Upper lobe of left lung (tissue), 6 donors: ENCODE measurements at places on chromosomes 3 and 15.

DNA sequence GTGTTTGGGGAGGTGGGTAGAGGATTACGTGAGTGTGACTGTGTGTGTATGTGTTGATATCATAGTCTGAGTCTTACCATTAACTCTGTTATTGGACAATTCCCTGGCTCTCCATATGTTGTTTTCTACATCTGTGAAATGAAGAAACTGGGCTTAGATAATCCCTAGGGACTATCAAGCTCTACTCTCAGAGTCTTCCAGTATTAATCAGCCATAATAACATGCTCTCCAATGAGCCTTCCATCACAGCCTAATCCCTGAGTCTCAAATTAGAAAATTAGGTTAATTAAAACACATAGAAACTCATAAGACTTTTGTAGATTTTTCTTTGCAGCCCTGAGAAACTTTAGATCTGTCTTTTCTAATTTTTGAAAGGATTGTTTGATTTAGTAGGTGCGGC lies 404.2 kb upstream of the RARB start:
- DNase-seq: no peak

- DNase-seq: no peak
Measured at GRCh38 chr3:46021516-46021915, 5.8 kb downstream of the XCR1 start.

DNA sequence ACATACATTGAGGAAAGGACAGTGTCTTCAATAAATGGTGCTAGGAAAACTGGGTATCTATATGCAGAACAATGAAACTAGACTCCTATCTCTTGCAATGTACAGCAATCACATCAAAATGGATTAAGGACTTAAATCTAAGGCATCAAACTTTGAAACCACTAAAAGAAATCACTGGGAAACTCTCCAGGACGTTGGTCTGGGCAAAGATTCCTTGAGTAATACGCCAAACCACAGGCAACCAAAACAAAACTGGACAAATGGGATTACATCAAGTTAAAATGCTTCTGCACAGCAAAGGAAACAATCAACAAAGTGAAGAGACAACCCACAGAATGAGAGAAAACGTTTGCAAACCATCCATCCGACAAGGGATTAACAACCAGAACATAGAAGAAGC lies 14.5 kb downstream of the LAMP3 start:
- no peak for DNase-seq

DNA sequence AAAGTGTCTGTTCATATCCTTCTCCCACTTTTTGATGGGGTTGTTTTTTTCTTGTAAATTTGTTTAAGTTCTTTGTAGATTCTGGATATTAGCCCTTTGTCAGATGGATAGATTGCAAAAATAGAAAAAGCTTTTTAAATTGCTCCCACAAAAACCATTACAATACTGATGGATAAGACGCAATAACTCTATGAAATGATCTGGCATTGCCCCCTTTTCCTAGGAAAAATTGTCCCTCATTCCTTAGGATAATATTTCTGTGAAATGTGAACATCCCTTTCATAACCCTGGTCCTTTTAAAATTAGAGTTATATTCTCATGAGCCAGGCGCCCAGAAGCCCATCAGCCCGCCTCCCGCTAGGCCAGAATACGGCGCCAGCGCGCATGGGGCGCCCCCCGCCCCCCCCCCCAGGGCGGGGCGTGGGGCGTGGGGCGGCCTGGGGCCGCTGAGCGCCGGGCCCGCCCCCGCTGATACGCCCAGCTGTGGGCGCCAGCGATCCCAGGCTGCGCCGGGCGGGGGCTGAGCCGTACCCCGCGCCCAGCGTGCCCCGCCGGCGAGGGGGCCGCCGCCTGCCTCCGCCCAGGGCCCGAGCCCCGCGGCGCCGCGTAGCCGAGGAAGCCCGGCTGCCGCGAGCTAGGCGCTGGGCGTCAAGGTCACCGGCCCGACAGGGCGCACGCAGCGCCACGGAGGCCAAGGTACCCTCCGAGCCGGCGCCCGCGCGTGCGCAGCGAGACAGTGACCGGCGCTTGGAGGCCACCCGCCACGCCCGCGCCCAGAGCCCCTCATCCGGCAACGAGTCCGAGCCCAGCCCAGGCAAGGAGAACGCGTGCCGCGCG lies 11.1 kb upstream of the ROPN1B start:
- DNase-seq: peak; percentile 76

GRCh38 chr15:90343302-90343790 lies 8.7 kb upstream of the ZNF774 start:
- no peak for DNase-seq

DNA sequence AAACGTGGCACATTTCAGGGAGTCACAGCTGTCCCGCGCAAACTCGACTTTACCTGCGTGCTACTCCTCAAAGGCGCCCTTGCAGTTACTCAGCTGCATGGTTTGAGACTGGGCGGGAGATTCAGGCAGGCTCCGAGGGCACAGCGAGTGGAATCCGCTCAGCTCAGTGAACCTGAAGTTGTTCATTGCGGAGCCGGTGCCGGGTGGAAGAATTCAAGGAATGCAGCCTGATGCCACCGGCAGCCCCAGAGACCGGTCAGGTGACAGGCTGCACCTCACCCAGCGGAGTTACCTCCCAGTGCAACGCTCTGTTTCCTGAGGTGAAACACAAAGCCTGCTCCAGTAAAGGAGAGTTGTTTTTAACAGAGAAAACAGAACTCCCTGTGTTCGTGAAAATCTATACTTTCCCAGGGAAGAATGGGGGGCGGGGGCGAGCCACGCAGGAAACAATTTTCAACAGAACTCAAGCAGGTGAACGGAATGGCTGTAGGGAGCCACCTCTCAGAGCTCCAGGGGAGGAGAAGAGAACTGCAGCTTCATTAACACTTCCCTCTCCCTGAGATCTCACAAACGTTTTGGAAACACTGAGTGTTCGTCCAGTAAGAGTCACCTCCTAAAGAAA lies 3.8 kb downstream of the VEPH1 start:
- peak; percentile 39 for DNase-seq

GRCh38 chr3:181369637-181370036 lies 342.1 kb upstream of the SOX2 start:
- no peak for DNase-seq

GRCh38 chr3:105715372-105715771 lies 153.4 kb downstream of the CBLB start:
- DNase-seq: no peak

- DNase-seq: no peak
Measured at GRCh38 chr3:40432793-40433192, 24.3 kb upstream of the RPL14 start.

GRCh38 chr3:194572143-194572789 lies 61.0 kb downstream of the TMEM44 start:
- DNase-seq: peak; percentile 66

GRCh38 chr3:85567071-85567676 lies 608.4 kb downstream of the CADM2 start:
- DNase-seq: no peak

DNA sequence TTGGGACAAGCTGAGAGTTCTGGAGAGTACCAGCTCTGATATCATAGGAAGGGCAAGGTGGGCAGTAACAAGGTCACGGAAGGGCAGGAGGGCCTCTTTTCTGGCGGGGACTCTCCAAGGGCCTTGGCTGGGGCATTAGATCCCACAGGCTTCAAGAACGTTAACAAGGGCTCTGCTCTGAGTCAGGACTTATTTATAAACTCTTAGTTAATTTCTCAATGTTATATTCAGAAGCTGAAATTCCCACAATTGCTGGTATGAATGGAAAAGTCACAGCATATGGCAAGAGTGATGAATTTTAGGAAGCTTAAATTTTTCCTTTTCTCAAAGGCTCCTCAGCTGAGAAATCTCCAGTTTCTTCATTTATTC lies 320.2 kb upstream of the TBC1D5 start:
- no peak for DNase-seq

GRCh38 chr3:47635536-47635935 lies 56.9 kb upstream of the CSPG5 start:
- no peak for DNase-seq

DNA sequence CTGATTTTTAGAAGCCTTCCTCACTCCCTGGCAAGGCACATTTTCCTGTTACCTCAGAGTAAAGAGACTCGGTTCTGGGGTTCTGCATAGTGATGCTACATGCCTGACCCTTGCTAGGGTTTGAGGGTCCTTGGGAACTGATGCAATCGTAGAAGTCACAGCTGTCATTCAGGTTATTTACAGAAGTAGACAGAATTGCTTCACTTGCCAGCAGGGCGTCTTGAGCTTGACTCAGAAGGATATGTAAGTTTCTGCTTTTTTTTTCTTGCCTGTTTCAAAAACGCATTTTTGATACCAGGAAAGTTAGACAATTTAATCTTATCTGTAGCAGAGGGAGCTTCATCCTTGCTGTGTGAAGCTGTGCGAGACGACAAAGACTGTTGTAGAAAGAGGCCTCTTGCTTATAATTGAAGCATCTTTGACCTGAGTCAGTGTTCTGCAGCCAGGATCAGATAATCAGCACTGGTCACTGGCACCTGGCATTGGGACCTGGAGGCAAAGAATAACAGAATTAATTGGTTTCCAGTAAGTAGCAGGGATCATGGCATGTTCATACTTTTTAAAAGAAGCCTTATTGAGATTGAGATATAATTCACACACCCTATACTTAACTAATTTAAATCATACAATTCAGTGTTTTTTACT lies 24.8 kb downstream of the CACNA1D start:
- no peak for DNase-seq

DNA sequence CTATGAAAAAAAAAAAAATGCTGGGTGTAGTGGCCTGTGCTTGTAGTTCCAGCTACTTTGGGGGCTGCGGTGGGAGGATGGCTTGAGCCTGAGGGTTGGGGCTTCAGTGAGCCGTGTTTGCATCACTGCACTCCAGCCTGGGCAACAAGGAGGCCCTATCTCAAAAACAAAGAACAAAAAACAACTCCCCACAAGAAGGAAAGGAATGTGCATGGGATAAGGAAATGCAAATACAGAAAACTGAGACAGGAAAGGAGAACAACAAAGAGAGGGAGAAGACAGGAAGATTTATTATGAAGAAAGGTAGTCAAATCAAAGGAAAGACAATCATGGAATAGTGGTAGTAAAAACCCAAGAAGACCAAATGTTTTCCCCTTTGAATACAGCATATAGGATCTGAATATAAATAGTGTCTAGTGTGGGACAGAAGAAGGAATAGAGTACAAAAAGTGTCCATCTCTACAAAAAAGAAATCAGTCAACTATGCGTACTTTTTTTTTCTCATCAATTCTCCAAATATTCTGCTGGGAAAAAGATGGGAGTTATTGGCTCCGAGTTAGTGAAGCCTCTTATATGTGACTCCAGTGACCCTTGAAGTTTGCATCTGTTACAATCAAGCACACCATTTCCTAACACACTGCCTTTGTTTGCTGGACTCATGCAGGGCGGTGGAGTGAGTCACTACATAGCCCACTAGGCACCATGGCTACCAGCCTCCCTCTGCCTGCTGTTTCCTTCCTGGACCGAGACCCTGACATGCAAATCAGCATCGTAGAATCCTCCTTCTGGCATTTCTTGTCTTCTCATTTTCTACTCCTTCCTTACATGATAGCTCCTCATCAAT lies 101.2 kb upstream of the PTX3 start:
- DNase-seq: no peak

DNA sequence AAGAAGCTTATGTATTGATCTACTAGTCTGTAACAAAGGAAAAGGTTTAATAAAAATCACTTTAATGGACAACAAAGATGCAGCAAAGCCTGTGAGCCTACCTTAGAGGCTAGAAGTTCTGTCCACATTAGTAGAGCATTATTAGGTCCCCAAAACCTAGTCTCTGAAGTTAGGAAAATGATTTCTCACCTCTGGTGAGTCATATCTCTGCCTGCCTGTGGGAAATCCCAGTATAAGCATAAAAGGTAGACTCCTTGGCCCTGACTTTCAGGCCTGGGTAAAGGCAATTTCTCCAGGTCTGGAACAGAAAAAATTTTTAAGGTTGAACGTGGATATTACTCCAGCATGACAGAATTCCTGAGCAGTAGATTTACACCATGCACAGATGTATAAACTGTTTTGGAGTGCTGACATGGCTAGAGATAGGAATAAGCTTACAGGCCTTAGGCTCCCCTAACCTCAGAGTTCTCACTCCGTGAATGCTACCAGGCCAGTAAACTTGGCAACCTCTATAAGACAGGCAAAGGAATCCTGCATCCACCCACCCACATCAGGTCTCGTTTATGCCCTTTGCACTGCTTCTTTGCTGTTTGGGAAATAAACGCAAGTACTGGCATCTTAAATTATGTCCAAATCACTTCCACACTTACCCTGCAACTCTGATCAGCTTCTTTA lies 104.1 kb downstream of the SERPINI1 start:
- no peak for DNase-seq

DNA sequence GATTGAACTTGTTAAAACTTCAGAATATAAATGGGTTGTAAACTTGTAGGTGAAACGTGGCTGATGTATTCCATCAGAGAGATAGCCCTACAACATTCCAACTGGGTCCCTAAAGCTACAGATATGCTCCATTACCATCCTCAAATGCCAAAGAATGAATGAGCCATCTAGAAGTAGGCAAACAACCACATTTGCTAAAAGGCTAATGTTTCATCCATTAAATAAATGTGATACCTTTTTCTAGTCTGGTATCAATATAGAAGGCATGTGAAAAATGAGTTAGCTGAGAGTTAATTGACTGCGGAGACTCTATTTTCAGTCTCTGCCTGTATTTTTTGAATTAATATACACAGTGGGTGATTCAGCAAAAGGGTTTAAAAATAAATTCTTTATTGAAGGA lies 203.8 kb downstream of the RBMS3 start:
- no peak for DNase-seq

GRCh38 chr15:43483297-43484128 lies 9.4 kb downstream of the TP53BP1 start:
- DNase-seq: no peak

DNA sequence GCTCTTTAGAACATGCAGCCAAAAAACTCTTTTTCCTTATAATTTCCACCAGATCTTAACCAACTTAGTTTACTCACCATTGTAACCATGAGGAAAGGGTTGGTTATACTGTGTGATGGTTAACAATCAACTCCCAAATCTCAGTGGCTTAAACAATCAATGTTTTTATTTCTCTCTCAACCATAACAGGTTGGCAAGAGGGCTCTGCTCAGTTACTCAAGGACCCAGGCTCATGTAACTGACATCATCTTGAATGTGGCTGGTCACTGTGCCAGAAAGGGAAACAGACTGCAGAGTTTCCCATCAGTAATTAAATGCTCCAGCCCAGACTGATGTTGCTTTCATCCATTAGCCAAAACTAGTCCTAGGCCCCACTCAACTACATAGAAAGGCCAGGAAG lies 69.0 kb downstream of the ANKRD28 start:
- no peak for DNase-seq

- no peak for DNase-seq
Measured at GRCh38 chr15:65824941-65825544, 33.0 kb upstream of the DENND4A start.

- DNase-seq: no peak
Measured at GRCh38 chr3:5231487-5231886, 44.0 kb downstream of the EDEM1 start.
